Neural progenitor cell (in vitro differentiated cells): ENCODE measurements at places on chromosomes 3 and 15. TPM values are rescaled to one million over a fixed set of nuclear protein-coding genes. Genes with fewer than 3 reads are reported as not detected.
A peak's percentile ranks its signal among the peaks of the same experiment; 100 is the strongest.

The RPUSD2 gene
- 5.0 and 13.7 TPM in 2 replicates for total RNA-seq

- DNase-seq, result no peak
- H3K36me3 ChIP-seq, result no peaks in the 10 kb centered on the region
- H3K4me1 ChIP-seq, result peaks cover 44% of the 10 kb centered on the region
- peaks cover 34% of the 10 kb centered on the region for H3K27me3 ChIP-seq
- no peak overlapping the region for H3K4me3 ChIP-seq
Measured at GRCh38 chr15:77528968-77529319, 103.8 kb downstream of the LINGO1 start.

The WDR82 gene
- total RNA-seq, result 45.4 and 49.2 TPM in 2 replicates

- peaks cover 3% of the 10 kb centered on the region for H3K4me1 ChIP-seq
- H3K27ac ChIP-seq, result no peak overlapping the region
- H3K4me3 ChIP-seq, result no peak overlapping the region
- no peaks in the 10 kb centered on the region for H3K27me3 ChIP-seq
- no peaks in the 10 kb centered on the region for H3K36me3 ChIP-seq
Measured at GRCh38 chr15:67746450-67746849, 78.9 kb upstream of the SKOR1 start.

DNA sequence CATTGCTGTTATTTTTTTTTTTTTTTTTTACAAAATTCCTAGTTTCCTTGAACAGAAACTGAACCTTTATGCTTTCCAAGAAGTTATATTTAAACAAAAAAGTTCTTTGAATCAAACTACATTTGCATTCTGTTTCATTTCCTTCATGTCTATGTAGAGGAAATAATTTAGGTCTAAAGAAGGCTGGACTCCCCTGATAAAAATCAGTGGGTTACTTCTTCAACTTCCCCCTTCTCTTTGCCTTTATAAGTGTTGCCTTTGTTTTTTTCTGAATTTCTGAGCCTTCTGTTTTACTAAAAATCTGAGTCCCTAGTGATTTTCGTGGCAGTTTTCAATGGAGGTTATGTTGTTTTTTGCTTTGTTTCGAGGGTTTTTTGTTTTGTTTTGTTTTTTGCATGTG lies 152.8 kb downstream of the CHDH start:
- no peak overlapping the region for H3K27ac ChIP-seq
- no peak overlapping the region for H3K4me3 ChIP-seq
- peaks cover 7% of the 10 kb centered on the region for H3K4me1 ChIP-seq
- no peaks in the 10 kb centered on the region for H3K27me3 ChIP-seq
- H3K36me3 ChIP-seq, result no peaks in the 10 kb centered on the region
- DNase-seq, result no peak

DNA sequence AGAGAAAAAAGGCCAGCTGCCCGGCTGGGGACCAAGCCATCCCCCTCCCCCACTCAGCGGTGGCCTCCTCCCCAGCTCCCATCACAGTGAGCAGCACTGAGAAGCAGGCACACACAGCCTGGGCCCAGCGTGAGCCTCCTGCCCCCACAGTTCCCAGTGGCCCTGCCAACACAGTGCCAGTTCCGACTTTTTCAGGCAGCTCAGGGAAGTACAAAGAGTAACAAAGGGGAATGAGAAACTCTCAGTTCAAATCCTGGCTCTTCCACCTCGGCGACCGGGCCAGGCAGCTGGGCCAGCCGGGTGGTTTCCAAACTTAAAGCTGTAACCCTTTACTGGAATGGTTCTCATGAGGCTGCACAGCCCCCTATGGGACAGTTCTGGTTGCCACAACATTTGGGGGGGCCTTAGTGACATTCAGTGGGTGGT lies 18.5 kb downstream of the TNK2 start:
- H3K27me3 ChIP-seq, result no peaks in the 10 kb centered on the region
- H3K36me3 ChIP-seq, result no peaks in the 10 kb centered on the region
- DNase-seq, result peak; percentile 77
- peaks cover 53% of the 10 kb centered on the region for H3K4me1 ChIP-seq

- DNase-seq, result no peak
- H3K27me3 ChIP-seq, result no peaks in the 10 kb centered on the region
- H3K4me3 ChIP-seq, result no peak overlapping the region
- no peaks in the 10 kb centered on the region for H3K36me3 ChIP-seq
- H3K4me1 ChIP-seq, result no peaks in the 10 kb centered on the region
- no peak overlapping the region for H3K27ac ChIP-seq
Measured at GRCh38 chr3:130627882-130628281, 110.9 kb downstream of the COL6A6 start.
